ENCODE measurements at places on chromosomes 13 and 19.

DNA sequence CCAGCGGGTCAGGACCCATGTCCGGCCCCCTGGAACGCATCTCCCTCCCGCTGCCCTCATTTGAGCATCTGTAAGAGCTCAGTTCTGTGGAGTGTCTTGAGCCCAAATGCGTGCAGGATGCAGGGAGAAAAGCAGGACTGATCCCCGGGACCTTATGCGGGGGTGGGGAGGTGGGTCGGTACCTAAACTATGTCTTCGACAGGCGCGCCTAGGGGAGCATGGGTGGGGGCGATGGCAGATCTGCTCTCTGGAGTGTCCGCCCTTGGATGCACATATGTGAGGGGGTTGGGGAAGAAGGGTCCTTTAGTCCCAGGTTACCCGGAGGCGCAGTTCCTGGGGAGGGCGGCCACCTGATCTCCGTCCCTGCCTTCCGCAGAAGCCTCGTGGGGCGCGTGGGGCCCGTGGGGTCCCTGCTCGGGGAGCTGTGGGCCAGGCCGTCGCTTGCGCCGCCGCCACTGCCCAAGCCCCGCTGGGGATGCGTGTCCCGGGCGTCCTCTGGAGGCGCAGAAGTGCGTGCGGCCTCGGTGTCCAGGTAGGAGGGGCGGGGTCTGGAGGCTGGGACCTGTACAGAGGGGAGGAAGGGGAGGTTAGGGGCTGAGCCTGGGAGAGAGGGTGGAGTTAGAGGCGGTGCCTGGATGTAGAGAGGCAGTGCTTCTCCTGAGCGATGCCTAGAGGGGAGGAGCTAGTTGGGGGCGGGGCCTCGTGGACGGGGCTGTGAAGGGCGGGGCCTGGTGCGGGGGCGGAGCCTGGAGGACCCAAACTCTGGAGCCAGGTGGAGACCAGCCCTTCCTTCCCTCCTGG, 2.9 kb downstream of the CILP2 start:
- DNase-seq = no peak

- no peak for DNase-seq
These were observed 18.2 kb upstream of the PLAUR start for GRCh38 chr19:43688059-43688701.

DNA sequence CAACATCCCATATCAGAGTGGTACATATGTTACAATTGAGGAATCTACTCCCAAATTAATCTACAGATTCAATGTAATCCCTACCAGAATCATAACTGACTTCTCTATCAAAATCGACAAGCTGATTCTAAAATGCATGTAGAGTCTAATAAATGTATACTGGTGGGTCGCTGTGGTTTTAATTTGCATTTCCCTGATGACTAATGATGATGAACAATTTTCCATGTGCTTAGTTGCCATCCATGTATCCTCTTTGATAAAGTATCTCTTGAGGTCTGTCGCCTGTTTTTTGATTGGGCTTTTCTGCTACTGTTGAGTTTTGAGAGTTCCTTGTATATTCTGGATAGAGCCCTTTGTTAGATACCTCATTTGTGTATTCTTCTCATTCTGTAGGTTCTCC, 43.8 kb downstream of the KLF12 start:
- DNase-seq = no peak

- no peak for DNase-seq
These were observed 1251.9 kb upstream of the SLC10A2 start for GRCh38 chr13:104318121-104318520.

GRCh38 chr19:42261763-42262162, 6.8 kb upstream of the ERF start:
- no peak for DNase-seq

DNA sequence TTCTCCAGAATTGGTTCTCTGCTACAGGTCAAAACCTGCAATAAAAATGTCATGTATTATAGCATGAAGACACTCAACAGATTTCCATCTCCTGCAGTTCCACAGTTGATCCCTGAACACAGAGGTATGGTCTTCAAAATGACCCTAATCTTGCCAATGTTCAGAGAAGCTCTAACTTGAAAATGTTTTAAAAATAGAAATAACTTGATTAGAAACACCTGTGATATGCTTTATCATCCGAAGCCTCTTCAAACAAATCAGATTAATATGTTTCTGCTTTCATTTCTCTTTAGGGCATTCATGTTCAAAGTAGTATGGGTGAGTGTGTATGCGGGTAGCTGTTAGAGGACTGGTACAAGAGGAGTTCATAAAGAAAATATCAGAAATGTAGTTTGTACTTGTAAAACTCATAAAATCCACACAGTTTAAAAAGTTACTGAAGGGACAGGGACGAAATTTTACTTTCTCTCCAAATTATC, 60.4 kb downstream of the KCNRG start:
- no peak for DNase-seq

DNA sequence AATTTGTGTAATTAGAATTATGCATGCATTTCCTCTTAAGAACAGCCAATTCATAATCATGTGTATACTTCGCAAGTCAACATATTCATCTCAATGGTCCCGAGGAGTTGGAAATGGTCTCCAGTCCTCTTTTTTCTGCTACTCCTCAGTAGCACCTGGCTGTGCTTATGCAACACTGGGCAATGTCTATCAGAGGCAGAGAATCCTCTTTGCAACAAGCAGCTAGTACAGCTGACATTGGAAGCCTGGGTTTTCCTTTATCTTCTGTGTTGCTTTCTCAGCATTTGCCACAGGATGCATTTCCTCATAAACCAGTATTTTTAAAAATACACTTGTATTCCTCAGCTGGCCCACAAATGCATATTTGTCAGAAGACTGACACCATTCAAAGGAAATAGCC, 405.3 kb upstream of the GPC6 start:
- DNase-seq = no peak

GRCh38 chr19:46355234-46356148, 8.6 kb downstream of the PPP5C start:
- DNase-seq = no peak

DNA sequence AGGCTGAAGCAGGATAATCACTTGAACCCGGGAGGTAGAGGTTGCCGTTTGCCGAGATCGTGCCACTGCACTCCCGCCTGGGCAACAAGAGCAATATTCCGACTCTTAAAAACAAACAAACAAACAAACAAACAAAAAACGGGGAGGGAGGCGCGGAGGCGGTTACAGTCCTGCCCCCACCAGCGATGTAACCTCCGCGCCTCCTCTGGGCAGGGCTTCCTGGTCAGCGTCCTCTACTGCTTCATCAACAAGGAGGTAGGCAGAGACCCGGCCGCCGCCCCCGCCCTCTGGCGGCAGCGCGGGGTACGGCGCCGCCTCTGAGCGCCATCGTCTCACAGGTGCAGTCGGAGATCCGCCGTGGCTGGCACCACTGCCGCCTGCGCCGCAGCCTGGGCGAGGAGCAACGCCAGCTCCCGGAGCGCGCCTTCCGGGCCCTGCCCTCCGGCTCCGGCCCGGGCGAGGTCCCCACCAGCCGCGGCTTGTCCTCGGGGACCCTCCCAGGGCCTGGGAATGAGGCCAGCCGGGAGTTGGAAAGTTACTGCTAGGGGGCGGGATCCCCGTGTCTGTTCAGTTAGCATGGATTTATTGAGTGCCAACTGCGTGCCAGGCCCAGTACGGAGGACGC, 10.2 kb downstream of the SNRPD2 start:
- DNase-seq = peak; percentile 81

GRCh38 chr19:53853707-53854106, 14.0 kb upstream of the MYADM start:
- no peak for DNase-seq

GRCh38 chr13:32036757-32037156, 5.2 kb downstream of the FRY start:
- no peak for DNase-seq

DNA sequence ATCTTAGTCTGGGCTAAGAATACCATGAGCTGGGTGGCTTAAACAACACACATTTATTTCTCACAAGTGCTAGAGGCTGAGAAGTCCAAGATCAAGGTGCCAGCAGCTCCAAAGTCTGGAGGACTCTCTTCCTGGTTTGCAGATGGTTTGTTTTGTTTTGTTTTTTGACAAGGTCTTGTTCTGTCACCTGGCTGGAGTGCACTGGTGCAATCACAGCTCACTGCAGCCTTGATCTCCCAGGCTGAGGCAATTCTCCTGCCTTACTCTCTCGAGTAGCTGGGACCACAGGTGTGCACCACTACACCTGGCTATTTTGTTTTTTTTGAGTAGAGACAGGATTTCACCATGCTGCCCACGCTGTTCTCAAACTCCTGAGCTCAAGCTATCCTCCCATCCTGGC, 15.5 kb downstream of the APLP1 start:
- no peak for DNase-seq

- DNase-seq = no peak
These were observed 133.5 kb upstream of the MIR17HG start for GRCh38 chr13:91214031-91214430.

- no peak for DNase-seq
These were observed 307.7 kb upstream of the SLC10A2 start for GRCh38 chr13:103373916-103374315.

GRCh38 chr13:24251525-24251924, 57.9 kb upstream of the C1QTNF9 start:
- DNase-seq = no peak

DNA sequence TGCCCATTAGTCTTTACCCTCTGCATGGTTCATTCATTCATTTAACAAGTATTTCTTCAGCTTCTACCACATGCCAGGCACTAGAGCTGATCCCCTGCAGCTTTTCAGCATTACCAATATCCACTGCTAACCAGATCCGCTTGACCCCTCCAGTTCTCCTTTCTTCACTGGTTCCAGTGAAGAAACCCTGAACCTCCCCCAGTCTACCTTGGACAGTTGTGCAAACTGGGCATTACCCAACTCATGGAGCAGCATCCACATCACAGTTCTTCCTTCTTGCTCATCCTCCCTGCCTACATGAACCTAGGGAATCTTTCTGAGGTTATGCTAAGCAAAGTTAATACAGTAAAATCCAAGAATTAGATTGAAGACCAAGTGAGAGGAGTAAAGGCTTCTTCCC, 78.7 kb upstream of the SERP2 start:
- no peak for DNase-seq

DNA sequence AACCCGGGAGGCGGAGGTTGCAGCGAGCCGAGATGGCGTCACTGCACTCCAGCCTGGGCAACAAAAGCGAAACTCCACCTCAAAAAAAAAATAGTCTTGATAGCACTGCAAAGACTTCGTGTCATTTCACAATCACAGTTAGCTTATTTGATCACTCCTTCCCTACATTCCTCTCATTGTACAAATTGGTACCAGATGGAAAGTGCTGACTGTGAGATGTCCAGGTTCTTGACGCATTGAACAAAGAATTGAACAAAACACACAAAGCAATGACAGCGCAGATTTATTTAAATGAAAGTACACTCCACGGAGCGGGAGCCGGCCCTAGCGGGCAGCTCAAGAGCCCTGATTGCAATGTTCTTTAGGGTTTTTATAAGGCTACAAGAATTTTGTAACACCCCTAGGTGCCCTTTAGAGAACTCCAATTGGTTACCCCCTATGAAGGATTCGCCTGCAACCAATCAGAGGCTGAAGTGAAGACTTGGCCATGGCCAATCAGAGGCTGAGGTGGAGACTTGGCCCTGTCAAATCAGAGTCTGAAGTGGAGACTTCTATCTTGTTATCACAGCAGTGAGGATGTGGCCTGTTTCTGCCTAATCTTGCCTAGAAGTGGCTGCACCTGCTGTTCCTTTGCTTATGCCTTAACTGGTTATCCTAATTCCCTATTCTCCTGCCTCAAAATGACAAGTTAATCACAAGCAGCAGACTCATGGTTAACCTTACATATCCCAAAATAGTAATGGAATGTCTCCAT, 16.7 kb downstream of the ZNF556 start:
- no peak for DNase-seq

- DNase-seq = no peak
These were observed 8.0 kb upstream of the GARRE1 start for GRCh38 chr19:34246340-34246739.

DNA sequence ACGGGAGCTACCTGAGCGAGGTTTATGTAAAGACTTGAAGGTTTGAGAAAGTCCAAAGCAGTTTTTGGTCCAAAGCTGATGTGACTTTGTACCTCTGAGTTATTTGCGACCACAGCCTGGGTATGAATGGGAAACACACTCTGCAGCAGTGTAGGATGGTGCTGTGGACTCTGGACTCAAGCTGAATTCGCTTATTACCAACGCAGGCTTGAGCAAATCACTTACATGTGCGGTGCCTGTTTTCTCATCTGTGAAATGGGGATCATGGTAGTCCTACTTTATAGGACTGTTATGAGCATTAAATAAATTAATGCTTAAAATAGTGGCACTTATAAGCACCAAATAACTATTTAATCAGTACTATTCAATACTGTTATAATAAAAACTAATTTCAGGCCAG, 176.5 kb downstream of the PAN3 start:
- no peak for DNase-seq

DNA sequence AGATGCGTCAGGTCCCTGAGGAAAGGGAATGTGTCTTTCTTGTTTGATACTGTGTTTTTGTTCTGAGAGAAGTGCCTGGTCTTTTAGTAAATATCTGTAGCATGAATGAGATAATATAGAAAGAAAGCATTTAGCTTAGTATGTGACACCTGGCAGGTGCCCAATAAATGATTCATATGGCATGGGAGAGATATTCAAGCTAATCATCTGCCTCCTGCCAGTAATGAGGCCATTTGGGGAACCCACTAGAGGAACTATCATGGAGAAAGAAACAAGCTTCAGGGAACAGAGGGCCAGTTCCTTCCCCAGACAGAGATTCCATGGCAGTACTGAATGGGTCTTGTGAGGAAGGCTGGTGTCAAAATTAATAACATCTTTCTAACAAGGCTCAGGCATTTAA, 603.9 kb downstream of the DCT start:
- no peak for DNase-seq

DNA sequence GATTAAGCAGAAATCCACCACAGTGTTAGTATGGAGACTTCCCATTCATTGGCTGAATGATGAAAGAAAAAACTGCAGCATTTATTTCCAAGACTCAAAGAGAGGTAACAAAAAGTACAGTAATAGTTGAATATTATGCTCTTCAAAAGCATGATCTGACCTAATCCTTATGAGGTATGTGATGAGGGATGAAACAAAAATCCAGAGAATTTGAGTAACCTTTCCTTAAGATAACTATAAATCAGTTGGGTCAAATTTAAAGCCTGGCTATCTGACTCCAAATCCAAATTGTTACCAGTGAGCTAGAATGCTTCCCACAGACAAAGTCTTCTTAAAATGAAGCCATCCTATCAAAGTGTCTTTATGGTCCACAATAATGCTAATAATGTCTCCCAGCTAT, 38.1 kb downstream of the NUFIP1 start:
- DNase-seq = no peak

DNA sequence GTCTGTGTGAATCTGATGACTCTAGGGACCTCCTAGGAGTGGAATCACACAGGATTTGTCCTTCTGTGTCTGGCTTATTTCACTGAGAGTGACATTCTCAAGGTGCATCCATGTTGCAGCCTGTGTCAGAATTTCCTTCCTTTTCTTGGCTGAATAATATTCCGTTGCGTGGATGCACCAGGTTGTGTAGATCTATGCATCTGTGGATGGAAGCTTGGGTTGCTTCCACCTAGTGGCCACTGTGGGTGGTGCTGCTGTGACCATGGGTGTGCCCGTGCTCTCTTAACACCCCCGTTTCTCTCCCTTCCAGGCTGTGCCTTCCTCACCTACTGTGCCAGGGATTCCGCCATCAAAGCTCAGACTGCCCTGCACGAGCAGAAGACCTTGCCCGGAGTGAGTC, 26.2 kb downstream of the CELF5 start:
- DNase-seq = no peak
